Mesenteric fat pad (tissue), 1 donor: ENCODE measurements at places on chromosomes 4 and X. TPM values are rescaled to one million over a fixed set of nuclear protein-coding genes. Genes with fewer than 3 reads are reported as not detected.

DNA sequence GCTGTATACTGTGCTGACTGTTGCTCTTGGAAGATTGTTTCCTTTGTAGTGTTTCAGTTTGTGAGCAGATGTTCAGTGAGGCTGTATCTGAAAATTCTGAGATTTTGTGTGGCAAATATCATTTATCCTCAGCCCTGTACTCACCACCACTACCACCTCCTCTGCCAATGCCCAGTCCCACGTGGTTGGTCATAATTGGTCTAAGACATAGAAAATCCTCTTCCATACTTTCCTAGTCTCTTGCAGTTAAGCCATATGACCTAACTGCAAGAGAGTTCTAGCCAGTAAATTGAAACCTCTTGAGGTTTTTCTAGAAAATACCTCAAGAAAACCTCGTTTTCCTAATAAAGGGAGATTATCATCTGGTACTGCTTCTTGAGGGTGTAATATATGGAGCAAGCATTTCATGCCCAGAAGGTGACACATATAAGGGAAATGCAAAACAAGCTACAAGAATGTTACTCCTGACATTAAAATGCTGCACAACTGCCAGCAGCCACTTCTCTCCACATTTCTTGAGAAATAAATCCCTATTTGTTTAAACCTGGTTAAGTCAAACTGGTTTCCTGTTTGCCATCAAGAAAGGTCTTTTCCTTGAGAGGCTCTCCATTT lies 32.8 kb downstream of the ABCE1 start:
- no peak for DNase-seq

DNA sequence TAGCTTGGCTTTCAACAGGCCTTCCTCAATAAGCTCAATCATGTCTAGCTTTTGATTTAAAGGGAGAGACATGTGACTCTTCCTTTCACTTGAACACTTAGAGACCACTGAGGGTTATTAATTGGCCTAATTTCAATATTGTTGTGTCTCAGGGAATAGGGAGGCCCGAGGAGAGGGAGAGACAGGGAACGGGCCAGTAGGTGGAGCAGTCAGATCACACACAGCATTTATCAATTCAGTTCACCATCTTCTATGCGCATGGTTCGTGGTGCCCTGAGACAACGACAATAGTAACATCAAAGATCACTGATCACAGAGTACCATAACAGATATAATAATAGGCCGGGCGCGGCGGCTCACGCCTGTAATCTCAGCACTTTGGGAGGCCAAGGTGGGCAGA lies 17.8 kb downstream of the ZNF81 start:
- no peak for DNase-seq

GRCh38 chr4:33802578-33802977 lies 2441.7 kb downstream of the ARAP2 start:
- DNase-seq = no peak

DNA sequence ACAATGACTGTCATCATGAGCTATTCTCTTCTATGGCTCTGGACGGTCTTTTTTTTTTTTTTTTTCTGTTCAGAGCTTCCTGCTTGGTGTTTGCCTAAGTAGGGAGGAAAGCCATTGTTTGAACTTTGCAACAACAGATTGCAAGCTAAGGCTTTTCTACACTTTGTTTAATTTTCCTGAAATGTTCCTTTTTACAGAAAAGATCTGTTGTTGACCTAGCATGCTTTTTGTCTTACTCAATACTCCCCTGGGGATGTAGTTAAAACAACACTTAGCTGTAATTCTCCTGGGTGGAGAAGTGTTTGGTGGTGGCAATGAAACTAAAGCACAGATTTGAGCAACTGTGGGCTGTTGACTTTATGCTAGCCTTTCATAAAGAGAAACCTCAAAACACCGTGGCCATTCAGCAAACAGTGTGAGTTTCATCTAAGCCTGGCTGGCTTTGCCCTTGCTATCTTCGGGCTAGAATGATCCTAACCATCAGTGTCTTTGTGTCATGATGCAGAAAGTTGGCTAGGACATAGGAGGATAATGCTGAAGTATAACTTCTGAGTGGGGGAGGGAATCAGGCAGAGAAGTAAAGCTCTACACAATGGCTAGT lies 110.5 kb downstream of the ANXA3 start:
- no peak for DNase-seq

ADAM29 gene
- total RNA-seq = not detected

UTP3 gene
- total RNA-seq = 26.1 TPM
